Thoracic aorta (tissue), 2 donors: ENCODE measurements at places on chromosomes 4 and X. TPM values are rescaled to one million over a fixed set of nuclear protein-coding genes. Genes with fewer than 3 reads are reported as not detected.
A peak's percentile ranks its signal among the peaks of the same experiment; 100 is the strongest.

DNA sequence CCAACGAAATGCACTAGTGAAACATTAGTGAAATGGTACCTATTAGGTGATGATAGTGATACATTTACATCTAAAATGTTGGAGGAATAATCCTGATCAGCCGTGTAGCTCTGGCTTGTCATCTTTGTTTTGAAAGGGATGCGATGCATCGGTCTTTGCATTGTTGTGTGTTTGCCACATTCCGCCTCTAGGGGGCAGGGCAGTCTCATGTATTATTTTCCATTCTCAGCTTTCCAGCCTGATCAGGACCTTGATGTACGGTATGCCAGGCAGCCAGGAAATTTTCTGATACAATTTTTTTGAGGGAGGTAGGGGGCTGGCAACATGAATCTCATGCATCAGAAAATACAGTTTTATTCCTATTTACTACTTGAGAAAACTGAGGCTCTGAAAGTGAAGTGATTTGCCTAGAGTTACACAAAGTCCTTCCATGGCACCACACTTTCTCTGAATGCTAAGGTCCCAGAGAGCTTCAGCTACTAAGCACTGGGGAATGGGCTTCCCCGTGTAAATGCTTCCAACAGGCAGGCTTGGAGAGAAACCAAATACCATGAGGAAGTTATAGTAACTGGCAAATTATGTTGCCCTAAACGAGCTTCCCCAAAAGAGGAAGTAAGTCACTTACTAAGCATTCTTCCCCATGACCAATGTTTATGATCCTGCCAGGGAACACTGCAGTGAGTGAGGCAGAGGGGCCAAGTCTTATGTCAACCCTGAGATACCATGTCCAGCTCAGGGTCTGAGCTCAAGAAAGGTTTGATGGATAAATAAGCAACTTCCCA, 31.8 kb upstream of the IQSEC2 start:
- DNase-seq = no peak

MID1IP1 gene
- total RNA-seq = 46.3 TPM

USP51 gene
- 2.6 TPM for total RNA-seq

- no peak for DNase-seq
Observed at GRCh38 chr4:76690906-76691275, 207.1 kb downstream of the SOWAHB start.

DNA sequence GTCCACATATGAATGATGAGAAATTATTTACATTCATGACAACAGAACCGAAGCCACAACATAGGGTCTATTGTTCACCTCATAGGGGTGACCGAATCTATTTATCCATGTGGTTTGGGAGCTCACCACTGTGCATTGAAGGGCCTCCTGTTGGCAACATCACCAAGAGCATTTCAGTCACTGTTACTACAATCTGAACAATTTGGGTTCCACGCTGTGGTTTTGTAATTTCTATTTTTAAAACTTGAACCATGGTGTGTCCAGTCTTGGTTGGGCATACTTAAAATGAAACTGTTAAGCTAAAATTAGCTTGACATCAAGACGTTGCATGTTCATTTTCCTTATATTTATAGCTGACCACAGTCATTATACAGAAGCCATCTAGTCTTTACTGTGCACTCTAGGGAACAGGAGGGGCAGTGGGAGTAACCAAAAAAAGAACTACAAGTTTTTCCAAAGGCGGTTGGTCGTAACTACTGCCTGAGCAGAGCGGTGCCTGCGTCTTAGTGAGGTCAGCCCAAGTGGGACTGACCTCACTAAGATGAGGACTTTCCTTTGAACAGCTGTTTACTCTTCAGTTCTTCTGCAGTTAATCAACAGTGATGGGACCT, 192.1 kb downstream of the SPRY1 start:
- DNase-seq = no peak

DNA sequence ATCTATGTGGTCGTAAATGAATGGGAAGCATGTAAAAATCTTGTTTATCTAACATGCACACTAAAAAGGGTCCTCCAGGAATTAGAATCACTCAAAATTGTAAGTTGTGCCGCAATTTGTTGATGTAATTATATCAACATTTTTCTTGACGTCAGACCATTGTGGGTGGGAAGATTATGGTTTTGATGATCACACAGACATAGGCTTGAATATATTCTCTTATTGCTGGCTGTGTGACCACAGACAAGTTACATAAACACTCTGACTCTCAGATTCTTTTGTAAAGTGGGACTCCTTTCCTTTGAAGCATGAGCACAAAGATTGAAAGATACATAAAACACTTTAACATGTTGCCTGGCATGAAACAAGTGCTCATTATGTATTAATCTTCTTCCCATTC, 51.5 kb downstream of the IL1RAPL1 start:
- no peak for DNase-seq

- peak; percentile 85 for DNase-seq
Observed at GRCh38 chr4:139177869-139178619, 1.0 kb upstream of the ELF2 start.

DNA sequence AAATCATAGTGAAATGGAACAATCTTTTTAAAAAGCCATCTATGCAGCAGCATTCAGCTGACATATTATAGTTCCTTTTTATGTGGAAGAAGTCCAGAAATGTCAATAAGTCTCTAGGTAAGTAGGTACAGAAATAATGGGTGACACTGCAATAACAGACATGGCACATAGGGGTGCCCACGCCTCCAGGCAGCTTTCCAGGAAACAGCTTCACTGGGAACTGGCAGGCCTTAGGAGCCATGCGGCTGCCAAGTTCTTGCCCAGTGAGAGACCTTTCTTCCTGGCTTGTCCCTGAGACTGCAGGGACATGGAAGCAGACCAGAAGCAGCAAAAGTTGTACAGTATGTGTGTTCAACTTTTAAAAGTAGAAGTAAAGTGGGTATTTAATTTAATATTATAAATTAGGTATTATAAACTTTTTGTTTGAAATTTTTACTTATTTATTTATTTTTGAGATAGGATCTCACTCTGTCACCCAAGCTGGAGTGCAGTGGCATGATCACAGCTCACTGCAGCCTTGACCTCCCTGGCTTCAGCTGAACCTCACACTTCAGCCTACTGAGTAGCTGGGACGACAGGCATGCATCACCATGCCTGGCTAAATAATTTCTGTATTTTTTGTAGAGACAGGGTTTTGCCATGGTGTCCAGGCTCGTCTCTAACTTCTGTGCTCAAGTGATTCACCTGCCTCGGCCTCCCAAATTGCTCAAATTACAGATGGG, 12.1 kb upstream of the ETNPPL start:
- DNase-seq = peak; percentile 8

- no peak for DNase-seq
Observed at GRCh38 chr4:5592272-5592671, 116.1 kb downstream of the EVC2 start.

GRCh38 chr4:38489924-38490639, 173.9 kb upstream of the KLF3 start:
- DNase-seq = no peak

GRCh38 chr4:12729384-12729783, 754.8 kb downstream of the RAB28 start:
- DNase-seq = no peak

- DNase-seq = no peak
Observed at GRCh38 chr4:173073939-173074500, 94.6 kb upstream of the GALNT7 start.

VGLL1 gene
- not detected for total RNA-seq

GRCh38 chrX:24341795-24342194, 18.6 kb upstream of the SUPT20HL1 start:
- no peak for DNase-seq

DNA sequence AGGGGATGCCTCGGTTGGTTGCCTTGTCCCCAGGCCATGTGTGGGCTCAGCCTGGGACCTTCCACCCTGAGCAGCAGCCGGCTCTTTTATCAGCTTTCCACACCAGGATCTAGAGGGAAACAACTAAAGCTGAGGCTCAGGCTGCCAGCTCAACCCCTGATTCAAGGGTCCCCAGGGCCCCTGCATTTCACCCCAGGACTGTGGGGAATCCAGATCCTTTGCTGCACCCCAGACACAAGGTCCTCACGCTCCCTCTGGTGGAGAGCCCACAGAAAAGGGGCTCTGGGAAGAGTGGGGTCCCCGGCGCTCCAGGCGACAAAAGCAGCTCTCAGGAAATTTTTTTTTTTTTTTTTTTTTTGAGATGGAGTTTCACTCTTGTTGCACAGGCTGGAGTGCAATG, 64.3 kb downstream of the ZFYVE28 start:
- no peak for DNase-seq

- no peak for DNase-seq
Observed at GRCh38 chr4:138614398-138615142, 372.4 kb upstream of the SLC7A11 start.

RASGEF1B gene
- total RNA-seq = 24.4 TPM

CXorf38 gene
- 9.5 TPM for total RNA-seq

DNA sequence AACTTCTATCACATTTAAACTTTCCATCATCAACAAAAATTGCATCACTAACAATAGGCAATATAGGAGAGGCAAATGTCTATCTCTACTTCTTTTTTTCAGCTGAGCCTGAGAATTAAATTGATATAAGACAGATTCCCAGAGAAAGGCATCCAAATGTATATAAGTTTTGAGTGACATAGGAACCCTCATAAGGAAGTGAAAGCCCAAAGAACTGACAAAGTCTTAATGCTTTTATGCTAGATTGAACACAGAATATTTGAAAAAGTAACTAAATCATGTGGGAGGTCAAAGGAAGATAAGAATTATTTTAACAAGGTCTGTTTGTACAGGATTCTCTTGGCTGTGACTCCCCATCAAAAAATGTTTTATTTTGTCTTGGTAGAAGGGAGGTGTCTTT, 714.9 kb downstream of the GRXCR1 start:
- DNase-seq = no peak

DNA sequence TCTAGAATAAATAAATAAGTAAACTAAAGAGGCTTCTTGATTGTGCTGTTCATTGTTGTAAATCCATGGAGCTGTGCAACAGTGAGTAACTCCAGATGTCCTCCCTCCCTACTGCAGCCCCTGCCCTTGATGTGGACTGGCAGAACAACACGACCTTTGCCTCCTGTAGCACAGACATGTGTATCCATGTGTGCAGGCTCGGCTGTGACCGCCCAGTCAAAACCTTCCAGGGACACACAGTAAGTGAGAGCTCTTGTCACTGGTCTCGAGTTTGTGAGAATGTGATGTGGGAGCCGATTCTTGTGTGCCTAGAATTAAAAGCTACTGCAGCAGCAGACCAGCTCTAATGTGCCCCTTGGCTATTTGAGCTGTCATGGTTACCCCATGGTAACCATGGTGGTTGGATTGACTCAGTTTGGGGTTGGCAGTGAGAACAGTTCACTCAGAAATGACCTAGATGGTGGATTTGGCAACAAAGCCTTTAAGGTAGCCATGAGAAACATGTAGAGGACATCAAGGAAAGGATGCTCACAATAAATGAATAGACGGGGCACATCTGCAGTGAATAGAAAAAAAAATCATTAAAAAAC, 60.7 kb downstream of the GPR143 start:
- DNase-seq = no peak

DNA sequence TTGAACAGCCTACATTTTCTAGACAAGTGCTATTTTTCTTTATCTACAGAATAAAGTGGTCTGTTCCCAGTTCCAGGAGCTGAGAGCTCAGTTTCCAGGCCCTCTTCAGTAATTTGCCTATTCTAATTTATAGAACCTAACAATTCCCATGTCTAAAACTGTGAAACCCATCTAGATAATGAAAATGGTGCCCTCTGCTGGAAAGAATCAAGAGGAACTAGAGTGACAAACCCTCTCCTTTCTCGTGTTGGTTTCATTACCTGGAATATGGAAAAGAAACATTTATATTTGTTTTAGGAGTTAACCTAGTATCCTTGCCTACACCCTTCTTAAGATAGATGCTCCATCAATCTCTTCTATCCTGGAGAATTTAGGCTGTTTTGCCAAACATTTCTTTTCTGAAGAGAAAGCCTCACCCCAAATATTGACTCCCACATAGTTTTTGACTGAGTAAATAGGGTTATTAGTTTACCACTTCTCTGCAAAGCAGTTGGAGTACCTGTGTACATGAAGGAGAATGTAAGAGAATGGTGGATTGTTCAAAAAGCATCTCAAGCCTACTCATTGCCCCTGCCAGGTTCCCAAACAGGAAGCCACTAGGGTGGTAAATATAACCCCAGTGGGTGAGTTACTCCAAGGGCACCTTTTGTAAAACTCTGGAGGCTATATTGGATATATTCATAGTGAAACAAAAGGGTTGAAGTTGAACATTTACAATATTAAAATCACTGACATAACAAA, 121.6 kb downstream of the RASL11B start:
- DNase-seq = no peak

DNA sequence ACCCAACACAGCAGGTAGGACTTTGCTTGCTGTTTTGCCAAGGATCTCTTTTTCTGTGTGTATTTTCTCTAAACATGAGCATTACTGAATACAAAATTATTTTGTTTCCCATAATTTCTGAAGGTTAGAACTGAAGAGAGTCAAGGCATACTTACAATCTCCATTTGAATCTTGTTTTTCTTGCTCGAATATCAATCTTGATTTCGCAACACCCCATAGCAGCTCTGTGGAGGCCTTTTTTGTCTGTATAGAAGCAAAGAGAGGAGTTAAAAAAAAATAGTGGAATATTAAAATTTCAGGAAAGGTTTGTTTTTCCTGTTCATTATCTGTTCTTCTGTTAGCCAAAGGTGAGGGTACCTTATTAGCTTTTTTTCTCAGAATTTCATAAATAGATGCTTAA, 92.9 kb downstream of the TNIP2 start:
- DNase-seq = no peak

DNA sequence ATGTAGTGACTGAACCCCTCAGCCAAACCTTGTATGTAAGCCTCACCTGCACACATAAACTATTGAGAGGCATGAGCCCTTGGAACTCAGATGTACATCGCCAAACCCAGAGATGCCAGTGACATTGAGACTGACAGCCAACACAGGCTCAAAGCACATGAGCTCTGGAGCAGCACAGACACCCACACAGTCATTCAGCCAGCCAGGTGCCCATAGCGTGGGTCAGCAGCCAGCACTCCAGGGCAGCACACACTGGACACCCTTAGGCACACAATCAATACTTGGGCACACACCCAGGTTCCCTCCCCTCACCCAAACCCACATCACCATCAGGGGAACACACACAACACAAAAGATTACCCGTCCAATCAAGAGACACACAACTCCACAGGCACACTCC, 4.3 kb upstream of the TIMP1 start:
- DNase-seq = no peak

PDLIM3 gene
- total RNA-seq = 1,176 TPM

DNA sequence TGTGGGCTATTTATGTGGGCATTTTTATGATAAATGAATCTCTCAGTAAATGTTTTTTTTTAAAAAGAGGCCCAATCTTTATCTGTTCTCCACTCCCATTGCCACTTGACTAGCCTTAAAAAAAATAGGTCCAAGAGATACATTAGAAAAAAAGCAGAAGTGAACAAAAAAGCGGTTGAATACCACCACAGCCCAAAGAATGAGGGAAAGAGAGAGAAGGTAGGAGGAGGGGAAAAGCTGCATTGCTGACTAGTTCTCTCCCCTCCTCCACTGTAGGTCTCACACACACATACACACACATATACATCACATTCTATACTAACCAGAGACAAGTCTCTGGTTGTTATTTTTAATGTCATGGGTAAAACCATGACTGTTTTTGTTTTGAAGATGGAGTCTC, 95.8 kb upstream of the IL13RA1 start:
- DNase-seq = no peak
